IPS DF 19.7 (cell line): ENCODE measurements at places on chromosomes 7 and 10.

- no peak for DNase-seq
These were observed 742.0 kb upstream of the IGFBP3 start for GRCh38 chr7:46663025-46663424.

DNA sequence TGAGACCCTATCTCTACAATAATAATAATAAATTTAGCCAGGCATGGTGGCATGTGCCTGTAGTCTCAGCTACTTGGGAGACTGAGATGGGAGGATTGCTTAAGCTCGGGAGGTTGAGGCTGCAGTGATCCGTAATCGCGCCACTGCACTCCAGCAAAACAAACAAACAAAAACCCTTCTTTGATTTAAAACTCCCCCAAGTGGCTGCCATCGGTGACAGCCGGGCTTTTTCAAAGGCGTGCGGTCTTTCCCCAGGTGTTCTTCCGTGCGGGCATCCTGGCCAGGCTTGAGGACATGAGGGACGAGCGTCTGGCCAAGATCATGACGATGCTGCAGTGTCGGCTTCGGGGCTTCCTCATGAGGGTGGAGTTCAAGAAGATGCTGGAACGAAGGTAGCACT is 1.9 kb upstream of the MYH16 start:
- DNase-seq, result peak; percentile 5

- no peak for DNase-seq
These were observed 44.4 kb downstream of the MCU start for GRCh38 chr10:72736176-72736827.

DNA sequence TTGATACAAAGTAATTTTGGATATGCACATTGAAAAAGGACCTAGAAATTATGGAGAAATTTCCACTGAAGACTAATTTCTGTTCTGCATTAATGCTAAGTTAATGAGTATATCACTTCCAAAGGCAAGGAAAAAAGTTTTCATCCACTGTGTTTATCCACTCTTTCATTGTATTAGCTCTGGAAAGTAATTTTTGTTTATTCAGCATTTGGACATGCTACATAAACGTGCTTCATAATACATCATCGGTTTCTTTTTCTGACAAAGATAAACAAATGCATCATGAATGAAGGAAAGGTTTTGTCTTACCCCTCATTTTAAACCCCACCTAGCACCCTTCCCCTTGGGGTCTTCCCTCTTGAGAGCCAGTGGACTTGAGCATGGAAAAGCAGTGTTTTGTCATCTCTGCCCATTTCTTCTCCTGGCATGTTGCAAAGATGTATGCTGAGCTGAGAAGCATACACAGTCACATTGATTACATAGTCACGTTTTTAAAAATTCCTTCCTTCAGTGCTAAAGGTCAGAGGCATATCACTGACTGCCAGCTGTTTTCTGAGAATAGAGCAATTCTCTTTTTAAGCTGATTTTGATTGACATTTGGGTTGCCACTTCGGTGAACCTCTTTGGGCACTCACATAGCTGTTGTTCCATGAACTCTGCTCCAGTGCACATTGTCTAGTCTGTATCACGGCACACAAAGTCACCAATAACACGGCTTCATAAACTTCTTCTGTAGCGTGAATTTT is 65.9 kb upstream of the C7orf33 start:
- DNase-seq, result no peak

GRCh38 chr7:65004575-65004974 is 1.9 kb downstream of the ERV3-1 start:
- no peak for DNase-seq

DNA sequence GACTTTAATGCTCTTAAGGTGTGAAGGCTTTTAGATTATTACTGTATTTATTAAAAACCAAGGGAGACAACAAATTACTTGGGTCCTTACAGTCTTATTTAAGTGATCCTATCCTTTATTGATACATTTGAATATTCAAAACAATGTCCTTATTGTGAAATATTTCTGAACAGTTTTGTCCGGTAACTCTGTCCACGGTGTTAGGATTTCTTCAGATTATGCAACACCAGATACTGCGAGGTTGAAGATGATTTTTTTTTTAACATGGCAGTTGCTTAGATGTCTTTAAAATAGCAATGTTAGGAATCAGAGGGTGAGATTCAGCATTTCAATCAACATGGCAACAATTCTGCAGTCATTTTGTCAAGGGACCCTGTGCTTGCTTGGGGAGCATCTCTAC is 176.5 kb downstream of the CSTF2T start:
- no peak for DNase-seq

- no peak for DNase-seq
These were observed 153.2 kb upstream of the SLC13A1 start for GRCh38 chr7:123352973-123353372.

DNA sequence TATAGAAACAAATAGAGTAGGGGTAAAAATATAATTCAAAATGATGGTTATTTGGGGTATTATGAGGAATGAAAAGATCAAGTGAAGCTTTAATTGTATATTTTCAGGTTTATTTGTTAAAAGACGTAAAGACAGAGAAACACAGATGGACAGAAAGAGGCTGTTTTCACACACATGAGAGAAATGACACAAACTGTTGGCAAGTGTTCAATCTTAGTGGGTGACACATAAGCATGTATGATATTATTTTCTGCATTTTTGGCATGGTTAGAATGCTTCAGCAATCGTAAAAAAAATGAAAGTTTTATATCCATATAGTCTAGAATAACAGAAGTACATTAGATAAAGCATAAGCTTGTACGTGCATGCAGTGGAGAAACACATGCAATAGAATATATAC is 464.4 kb upstream of the AKR1E2 start:
- no peak for DNase-seq

DNA sequence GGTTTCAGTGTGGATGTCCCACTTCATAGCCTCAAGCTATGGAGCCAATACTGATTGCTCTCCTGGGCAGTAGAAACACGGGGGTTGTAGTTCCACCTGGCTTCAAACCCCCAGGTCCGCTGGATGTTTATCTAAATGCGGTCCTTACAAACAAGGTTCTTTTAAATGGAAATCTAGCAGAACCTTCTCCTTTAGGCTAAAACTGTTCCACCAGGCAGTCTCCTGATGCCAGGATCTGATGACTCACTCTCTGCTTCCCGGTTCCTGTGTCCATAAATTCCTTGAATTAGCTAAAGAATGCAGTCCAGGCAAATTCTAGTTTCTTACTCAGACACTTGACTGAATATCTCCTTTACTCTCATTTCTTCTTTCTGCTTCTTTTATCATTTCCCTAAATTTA is 108.4 kb upstream of the FAM3C start:
- no peak for DNase-seq

DNA sequence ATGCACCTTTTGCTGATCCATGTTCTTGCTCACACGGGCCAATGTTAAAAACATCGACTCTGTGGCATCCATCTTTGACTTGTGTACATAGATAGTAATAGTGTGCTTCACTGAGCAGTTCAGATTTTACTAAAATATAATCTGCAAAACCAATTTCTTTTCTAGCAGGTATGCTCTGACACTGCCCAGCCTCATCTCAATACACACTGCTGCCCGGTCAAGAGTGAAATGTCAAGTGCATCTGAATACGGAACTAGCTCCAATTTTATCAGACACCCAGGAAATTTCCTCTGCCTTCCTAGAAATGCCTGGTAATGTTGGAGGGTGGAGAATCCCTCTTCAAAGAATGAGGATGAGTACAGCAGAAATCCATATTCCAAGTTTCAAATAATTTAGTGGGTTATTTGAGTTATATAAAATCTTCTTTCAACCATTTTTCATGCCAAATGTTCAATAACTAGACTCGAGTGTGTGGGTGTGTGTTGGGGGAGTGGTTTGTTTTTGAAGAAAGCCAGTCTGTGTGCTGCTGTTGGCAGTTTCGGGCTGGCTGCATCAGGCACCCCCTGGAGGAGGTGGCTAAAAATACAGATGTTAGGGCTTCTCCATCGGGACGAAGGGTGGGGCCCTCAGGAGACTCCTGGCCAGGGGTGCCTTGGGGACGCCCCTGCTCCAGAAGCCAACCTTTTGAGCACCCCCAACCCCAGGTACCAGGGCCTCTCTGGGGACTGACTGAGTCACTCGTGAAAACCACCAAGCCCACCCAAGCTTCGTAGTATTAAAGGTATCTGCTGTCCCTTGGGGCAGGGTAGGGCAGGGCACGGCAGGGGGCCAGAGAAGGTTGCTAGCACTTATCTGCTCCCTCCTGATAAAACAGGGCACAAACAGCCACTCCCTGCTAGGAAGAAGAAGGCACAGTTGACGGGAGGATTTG is 15.4 kb downstream of the CTBP2 start:
- DNase-seq, result no peak

- no peak for DNase-seq
These were observed 75.3 kb upstream of the CC2D2B start for GRCh38 chr10:95832216-95833041.

- no peak for DNase-seq
These were observed 3.9 kb downstream of the DLG5 start for GRCh38 chr10:77922566-77923179.

DNA sequence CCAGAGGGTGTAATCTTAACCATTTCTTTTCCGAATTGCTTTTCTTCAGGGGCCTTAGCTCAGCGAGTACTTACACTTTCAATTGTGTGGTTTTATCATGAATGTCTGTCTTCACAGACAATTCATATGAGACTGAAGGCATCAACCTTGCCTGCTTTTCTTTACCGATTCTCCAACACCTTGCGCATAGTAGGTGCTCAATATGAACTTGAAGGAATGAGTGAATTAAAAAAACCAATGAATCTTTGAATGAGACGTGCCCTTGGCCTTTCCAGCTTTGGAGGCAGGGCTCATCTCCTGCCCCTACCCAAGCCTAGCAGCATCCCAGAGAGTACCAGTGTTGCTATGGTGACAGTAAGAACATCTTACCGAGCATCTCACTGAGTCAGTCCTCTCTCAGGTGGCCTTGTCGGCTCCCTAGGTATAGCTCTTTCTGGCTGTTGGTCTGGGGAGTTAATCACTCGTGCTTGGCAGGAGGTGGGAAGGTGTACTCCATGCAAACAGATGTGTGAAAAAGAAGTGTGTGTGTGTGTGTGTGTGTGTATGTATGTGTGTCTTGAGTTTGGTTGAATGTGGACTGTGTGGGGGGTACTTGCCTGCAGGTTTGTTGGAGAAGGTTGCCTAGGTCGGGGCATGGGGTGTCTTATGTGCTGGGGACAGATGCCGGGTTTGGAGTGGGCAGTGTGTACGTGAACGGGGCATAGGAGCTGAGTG is 107.7 kb downstream of the C10orf105 start:
- no peak for DNase-seq

- DNase-seq, result no peak
These were observed 581.2 kb downstream of the SUGCT start for GRCh38 chr7:40716052-40716451.
